Activated naive CD4-positive, alpha-beta T cell treated with anti-CD3 and anti-CD28 coated beads, Interleukin-2, amount 50 U/mL, for 72 hours (primary cell): ENCODE measurements at places on chromosomes 7 and 10.

DNA sequence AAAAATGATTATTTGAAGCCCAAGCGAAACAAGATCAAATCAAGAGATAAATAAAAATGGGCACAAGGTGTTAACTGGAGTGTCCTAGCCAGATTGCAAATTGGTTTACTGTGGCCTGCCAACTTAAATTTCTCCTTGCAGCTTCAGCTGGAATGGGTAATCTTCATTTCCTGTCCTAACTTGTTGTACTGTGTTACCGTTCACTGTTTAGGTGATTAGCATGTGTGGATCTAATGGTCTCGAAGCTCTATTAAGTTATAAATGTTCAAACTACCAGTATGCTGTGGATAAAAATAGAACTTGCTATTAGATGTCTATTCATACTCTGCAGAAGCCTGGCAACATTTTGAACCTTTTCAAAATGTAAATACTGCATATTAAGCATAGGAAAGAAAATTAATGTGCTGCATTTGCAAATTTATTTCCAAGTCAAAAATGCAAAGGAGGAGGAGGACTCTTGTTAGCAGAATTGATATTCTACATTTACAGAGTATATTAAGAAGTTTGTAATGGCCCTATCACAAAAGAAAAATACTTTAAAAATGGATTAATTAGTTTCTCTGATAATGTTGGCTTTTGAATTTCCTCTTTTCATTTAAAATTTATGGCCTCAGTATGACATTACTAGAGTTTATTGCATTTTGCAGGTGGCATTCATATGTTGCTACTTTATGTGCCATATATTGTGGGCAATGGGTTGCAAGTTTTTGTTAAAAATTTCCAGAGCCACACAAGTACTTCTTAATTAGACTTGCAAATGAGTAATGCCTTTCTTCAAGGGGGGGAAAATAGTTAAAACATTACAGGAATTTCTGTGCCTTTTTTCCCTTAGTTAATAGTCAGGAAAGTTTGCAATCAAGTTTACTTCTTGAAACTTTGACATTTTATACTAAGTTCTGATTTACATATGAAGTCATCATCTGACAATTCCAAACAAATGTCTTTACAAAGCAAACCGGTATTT is 92.1 kb downstream of the CABCOCO1 start:
- DNase-seq: no peak

- DNase-seq: no peak
Measured at GRCh38 chr7:1100386-1100785, 12.5 kb downstream of the GPER1 start.

GRCh38 chr7:4612939-4613841 is 68.9 kb upstream of the FOXK1 start:
- DNase-seq: no peak

DNA sequence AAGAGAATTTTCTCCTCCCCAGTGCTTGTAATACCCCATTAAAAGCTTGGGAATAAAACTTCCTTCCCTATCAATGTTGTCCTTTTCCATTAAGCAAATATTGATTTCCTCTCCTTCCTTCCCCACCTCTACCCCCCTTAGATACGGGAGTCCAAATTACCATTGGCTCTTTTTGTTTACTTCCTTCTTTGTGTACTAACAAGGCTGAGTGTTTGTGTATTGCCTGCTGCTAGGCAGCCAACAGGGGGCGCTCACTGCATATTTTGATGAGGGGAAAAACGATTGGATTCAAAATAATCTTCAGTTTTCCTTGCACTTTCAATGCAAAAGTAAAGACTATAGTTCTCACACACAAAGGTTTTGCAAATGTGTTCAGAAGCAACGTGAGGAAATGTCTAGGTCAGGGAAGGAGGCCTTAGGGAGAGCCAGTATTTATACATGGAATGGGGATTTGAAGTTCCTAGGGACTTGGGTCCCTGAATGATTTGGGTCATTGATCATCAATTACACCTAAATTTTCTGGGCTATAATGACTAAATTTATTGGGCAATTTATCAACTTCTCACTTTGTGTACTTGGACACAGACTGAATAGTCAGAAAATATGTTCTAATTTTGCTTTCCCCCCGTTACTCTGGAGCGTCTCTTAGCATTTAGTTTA is 23.6 kb upstream of the VPS41 start:
- peak; percentile 67 for DNase-seq

DNA sequence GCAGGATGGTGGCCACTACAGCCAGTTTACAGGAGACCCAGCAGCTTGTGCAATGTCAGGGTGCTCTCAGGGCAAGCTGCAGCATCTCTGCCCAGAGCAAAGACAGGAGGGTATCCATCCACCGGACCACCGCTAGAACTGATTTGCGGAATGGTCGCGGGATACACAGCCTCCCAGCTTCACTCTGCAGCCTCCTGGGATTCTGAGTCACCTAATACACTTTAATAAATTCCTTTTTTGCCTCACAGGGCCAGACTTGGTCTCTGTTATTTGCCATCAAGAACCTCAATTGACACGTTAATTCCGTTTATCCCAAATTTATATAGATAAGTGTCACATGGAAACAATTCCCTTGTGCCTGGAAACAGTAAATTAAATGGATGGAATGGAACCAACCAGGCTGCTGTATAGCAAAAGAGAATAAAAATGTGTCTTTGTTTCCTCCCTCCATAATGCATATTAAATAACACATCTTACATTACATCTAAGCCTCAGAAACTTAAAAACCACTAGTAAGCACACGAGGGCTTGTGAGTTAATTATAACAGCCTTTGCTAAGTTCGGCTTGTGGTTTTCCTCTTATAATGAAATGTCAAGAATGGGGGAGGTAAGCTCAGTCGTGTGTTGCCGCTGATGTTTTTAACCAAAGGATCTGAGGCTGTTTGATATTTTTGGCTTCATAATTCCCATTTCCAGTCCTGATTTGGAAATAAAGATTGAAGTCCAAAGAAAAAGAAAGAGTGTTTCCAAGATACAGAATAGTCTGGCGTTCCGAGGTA is 52.1 kb downstream of the ADRB1 start:
- DNase-seq: no peak

DNA sequence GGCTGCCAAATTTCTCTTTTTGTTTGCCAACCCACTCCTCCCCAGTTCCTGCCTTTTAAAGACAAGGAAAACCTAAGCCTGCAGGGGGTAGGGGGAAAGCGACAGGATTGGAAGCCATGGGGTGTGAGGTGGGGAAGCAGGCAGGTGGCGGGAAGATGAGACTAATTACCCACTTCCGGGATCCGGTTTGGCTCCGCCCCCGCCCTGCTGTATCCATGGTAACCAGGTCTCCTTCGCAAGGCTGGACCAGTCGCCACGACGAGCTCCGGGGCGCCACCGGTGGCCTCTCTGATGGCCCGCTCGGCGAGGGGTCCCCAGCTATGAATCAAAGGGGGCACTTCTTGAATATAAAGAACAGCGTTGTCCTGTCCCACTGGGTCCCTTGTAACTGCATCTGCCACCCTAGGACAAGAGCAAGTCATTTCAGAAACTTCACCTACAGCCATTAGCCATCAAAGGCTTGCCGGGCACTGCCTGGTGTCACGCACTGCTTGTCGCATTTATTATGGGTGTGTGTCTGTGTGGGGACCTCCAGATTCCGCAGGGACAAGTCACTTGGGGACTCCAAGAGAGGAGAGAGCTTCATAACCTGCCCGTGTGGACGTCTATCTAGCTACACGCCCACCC is 55.4 kb upstream of the LMTK2 start:
- DNase-seq: no peak

DNA sequence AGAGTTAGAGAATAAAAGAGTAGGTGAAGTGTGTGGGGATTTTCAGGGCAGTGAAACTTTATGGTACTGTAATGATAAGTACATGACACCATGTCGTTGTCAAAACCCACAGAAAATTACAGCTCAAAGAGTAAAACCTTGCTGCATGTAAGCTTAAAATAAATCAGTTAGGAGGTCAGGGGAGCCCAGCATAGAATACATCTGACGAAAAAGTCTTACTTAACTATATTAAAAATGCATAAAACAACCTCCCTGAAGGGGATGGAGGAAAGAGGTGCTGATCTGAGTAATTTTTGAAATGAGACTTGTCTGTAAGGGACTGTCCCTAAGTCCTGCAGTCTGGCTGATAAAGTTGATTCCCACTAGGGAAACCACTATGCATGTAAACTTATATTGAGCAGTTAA is 49.8 kb upstream of the AKR1E2 start:
- no peak for DNase-seq

DNA sequence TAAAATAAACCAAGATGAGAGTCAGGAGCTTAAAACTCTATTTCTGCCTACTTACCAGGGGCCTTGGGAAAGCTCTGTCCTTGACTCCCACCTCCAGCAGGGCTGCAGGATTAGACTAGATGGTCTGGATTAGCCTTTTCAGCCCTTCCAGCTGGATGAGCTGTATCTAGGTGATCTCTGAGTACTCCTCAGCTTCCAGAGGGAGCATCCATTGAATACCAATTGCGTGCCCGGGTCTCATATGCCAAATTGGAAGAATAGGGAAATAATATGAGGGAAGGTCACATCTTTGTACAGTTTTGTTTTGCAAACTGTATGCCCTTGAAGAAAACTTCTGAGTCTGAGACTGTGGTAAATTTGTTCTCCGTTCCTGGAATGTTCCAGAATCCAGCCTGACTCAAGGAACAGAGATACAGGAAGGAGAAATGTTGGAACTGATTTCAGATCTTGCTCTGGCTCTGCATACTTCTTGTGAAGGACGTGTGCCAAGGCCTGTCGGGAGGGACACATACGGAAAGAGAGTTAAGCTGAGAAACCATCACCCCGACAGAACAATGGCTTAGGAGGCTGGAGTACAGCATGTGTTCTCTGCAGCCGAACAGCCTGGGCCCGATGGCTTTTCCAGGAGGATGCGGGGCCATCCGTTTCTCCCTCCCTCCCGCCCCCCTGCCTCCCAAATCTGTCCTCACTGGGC is 44.9 kb downstream of the MINDY4 start:
- DNase-seq: no peak

GRCh38 chr7:74103219-74103772 is 19.7 kb downstream of the LIMK1 start:
- DNase-seq: no peak

DNA sequence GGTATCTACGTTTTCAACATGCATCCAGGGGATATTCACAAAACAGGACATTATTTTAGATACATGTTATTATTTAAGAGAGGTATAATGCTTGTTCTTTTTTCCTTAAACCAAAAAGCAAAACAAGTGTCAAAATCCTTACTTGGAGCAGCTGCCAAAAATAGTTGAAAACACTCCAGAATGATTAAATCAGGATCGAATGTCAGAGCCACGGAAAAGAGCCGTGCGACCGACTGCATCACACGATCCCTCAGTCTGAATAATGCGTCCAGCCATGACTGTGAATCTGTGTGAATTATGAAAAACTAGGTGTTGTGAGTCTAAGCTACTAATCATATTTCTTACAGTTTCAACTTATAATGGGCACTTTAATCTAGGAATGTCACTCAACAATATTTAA is 126.0 kb downstream of the PARD3 start:
- DNase-seq: no peak

DNA sequence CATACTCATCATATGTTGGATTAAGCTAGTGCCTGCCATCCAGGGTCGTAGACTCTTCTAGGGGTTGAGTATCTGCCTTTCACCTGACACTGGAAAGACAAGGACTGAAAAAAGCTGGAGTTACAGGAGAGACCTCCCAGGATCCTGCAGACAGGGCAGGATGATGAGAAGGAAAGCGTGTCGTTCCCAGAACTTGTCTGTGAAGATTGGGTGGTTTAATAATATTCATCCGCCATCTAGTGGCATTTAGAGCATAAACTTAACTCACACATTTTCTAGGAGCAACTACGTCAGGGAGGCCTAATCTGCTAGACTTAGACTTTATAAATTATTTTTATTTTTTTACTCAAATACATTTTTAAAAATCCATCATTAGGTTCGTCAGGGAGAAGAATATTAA is 59.6 kb downstream of the ADRB1 start:
- no peak for DNase-seq

- DNase-seq: no peak
Measured at GRCh38 chr7:32357535-32358277, 132.5 kb downstream of the LSM5 start.

DNA sequence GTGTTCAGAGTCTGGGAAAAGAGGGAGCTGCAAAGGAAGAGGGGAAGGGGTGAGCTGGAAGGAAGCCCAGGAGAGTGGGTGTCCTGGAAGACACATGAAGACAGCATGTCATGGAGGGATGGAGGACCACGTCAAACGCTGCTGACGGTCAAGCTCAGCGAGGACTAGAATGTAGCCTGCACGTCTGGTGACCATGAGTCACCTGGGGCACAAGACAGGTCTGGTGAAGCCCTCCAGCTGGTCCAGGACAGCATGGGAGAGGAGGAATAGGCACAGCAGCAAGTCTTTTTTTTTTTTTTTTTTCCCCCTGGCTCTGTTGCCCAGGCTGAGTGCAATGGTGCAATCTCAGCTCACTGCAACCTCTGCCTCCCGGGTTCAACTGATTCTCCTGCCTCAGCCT is 19.6 kb upstream of the AMZ1 start:
- no peak for DNase-seq

DNA sequence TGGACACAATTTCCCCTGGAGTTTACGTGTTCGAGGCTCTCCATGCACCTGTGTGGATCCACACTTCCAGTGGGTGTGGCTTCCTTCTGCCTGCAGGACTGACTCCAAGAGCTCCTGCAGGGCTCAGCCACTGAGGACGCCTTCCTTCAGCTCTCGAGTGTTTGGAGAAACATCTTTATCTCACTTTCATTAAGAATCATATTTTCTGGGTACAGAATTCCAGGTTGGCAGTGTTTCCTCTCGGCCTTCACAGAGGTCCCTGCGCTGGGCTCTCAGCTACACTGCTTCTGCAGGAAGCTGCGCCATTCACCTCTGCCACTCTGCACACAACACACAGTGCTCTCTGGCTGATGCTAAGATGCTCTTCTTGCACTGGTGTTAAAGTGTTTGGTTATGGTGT is 69.9 kb upstream of the NKX6-2 start:
- no peak for DNase-seq

- DNase-seq: no peak
Measured at GRCh38 chr7:151174246-151175046, 7.0 kb upstream of the GBX1 start.

DNA sequence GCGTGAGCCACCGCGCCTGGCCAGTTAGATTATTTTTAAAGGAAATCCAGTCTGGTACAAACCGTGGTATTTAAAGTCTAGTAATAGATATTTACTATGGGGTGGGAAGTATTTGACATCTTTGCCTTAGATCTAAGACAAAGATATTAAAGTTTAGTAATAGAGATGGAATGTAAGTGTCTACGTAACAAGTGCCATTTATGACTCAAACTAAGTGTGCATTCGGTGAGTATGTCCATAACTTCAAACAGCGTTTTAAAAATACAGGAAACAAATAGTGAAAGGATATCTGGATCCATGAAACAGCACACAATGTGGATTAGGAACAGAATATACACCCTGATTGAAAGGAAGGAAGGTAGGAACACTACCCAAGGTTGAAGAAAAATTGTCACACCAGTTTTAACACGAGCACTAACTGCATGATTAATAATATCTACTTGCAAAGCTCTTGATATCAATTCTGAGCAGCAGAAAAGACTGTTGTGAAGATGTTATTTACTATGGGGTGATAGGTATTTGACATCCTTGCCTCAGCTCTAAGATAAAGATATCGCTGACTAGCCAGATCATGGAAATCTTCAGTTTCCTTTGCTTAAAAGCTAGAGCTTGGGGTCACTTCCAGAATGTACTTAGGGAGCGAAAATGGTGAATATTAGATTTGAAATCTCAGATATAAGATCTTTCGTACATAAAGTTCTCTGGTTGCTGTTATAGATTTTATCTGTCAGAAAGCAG is 48.7 kb downstream of the EPC1 start:
- no peak for DNase-seq
